ENCODE measurements at places on chromosomes 3 and 15. TPM values are rescaled to one million over a fixed set of nuclear protein-coding genes. Genes with fewer than 3 reads are reported as not detected.

DNA sequence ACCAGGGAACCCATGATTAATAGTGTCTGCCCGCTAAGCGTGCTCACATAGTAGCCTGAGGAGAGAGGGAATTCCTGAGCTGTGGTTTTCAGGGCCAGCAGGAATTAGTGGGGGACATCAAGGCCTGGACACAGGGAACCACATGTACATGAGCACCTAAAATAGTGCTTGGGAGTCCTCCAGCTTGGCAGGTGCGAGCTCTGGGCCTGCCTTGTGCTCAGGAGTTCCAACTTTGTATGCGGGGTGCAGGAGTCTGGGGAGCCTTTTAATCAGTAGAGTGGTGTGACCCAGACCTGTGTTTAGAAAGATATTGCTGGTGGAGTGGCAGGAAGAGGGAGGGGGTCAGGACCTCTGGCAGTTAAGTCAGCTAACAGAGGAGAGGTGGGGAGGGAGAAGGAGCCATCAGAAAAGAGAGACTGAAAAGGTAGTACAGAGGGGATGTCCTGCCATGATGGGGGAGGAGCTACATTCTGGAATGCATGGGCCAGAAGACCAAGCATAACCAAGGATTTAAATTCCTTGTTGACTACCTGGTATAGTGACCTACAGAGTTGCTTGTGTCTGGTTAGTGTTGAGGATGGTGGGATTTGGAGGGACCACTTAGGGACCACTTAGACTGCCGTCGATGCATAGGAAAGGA lies 1.9 kb downstream of the DAG1 start:
- no peaks in the 10 kb centered on the region for H3K27me3 ChIP-seq
- H3K36me3 ChIP-seq: peaks cover under 1% of the 10 kb centered on the region
- no peak for DNase-seq
- H3K4me1 ChIP-seq: peaks cover 27% of the 10 kb centered on the region
- peak overlapping the region; percentile 99 for H3K27ac ChIP-seq

GRCh38 chr3:195384952-195385351 lies 57.9 kb downstream of the ACAP2 start:
- peaks cover 5% of the 10 kb centered on the region for H3K36me3 ChIP-seq
- peaks cover 4% of the 10 kb centered on the region for H3K4me1 ChIP-seq
- no peak overlapping the region for H3K27ac ChIP-seq
- no peak for DNase-seq
- no peak overlapping the region for H3K4me3 ChIP-seq

GRCh38 chr3:88312256-88312655 lies 162.5 kb downstream of the C3orf38 start:
- H3K4me3 ChIP-seq: no peak overlapping the region
- H3K27ac ChIP-seq: no peak overlapping the region
- H3K27me3 ChIP-seq: no peaks in the 10 kb centered on the region

DNA sequence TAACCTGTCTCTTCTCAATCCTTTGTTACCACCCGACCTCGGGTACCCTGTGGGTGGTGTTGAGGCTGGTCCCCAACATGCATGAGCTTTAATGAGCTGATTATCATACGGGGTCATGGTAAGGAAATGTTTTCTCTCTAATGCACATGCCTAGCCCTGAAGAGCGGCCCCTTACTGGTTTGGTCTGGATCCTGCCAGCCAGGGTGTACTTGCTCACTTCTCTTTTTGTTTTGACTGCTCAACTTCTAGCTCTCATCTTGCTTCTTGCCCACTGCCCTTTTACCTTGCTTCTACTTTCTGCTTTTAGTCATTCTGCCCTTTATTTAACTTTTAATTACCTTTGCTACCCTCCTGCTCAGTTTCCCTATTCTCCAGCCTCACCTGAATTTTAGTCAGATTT lies 44.3 kb upstream of the ACAD9 start:
- H3K27me3 ChIP-seq: no peaks in the 10 kb centered on the region
- no peak overlapping the region for H3K27ac ChIP-seq
- no peak overlapping the region for H3K4me3 ChIP-seq
- DNase-seq: no peak
- no peaks in the 10 kb centered on the region for H3K36me3 ChIP-seq
- no peaks in the 10 kb centered on the region for H3K4me1 ChIP-seq

- peaks cover 14% of the 10 kb centered on the region for H3K36me3 ChIP-seq
- H3K27me3 ChIP-seq: no peaks in the 10 kb centered on the region
- no peak for DNase-seq
- no peak overlapping the region for H3K27ac ChIP-seq
- no peaks in the 10 kb centered on the region for H3K4me1 ChIP-seq
- no peak overlapping the region for H3K4me3 ChIP-seq
These were observed 80.7 kb downstream of the NR1I2 start for GRCh38 chr3:119862616-119863015.

- no peak for DNase-seq
- no peaks in the 10 kb centered on the region for H3K27me3 ChIP-seq
- H3K4me3 ChIP-seq: no peak overlapping the region
These were observed 94.6 kb downstream of the CYP19A1 start for GRCh38 chr15:51243774-51244173.

- no peaks in the 10 kb centered on the region for H3K36me3 ChIP-seq
- H3K27ac ChIP-seq: no peak overlapping the region
- peaks cover 43% of the 10 kb centered on the region for H3K4me1 ChIP-seq
- no peak overlapping the region for H3K4me3 ChIP-seq
- DNase-seq: no peak
- no peaks in the 10 kb centered on the region for H3K27me3 ChIP-seq
These were observed 28.4 kb downstream of the KAT2B start for GRCh38 chr3:20068512-20069177.

DNA sequence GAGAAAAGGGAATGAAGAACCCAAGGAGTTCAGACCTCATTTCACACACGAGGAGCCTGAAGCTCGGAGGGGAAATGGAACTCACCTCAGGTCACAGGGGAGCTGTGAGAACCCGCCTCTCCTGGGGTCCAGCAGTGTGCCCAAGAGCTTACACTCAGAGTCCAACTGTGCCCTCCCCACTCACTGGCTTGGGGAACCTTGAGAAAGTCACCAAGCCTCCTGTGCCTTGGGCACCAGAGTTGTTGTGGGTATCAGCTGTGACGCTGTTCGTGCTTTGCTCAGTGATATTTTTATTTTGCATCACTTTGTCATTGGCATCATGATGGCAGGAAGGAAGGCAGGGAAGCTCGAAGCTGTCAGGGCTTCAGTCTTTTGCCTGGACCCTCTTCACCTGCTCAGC lies 83.4 kb downstream of the TLE3 start:
- no peaks in the 10 kb centered on the region for H3K4me1 ChIP-seq
- H3K27me3 ChIP-seq: no peaks in the 10 kb centered on the region

DNA sequence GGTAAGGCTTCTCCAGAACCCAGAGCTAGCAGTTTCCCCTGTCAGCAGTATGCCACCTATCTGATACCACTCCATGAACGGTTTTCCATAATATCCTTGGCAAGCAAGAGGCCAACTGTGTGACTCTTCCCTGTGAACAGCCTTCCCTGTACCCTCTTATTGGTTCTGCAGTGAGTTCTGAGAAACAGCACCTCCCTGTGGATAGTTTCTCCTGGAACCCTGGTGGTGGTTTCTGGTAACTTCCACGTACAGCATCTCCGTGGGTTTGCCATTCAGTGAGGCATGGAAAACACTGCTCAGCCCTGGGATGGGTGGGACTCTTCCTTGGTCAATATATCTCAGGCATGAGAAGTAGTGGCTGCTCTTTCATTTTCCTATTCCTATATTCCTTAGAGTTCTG lies 19.4 kb upstream of the SERPINI2 start:
- DNase-seq: no peak
- H3K4me3 ChIP-seq: no peak overlapping the region
- no peaks in the 10 kb centered on the region for H3K36me3 ChIP-seq
- no peaks in the 10 kb centered on the region for H3K27me3 ChIP-seq
- no peak overlapping the region for H3K27ac ChIP-seq

DNA sequence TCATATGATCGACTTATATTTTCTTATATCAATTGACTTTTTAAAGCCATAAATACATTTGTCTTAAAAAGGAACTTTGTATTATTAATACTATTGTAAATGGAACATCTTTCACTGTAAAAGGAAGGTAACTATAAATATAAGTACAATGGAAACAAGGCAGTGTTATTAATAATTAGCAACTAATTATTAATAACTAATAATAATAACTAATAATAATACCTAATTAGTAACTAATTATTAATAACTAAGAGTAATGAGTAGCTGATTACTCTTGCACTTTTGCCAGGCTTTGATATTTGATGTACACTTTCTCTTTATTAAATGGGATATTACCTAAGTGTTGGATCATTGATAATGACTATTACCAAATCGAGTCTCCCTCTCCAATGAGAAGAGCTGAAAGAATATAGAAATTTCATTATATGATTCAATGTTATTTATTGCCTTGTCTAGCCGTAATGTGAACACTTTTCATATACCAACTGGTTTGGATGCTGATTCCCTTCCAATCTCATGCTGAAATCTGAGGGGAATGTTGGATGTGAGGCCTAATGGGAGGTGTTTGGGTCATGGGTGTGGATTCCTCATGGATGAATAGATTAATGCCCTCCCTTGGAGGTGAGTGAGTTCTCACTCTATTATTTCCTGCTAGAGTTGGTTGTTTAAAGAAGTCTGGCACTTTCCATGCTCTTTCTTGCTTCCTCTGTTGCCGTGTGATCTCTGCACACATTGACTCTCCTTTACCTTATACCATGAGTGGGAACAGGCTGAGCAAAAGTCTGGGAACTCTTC lies 202.1 kb upstream of the ZBTB20 start:
- H3K4me3 ChIP-seq: no peak overlapping the region
- no peak overlapping the region for H3K27ac ChIP-seq
- peaks cover 22% of the 10 kb centered on the region for H3K4me1 ChIP-seq

DNA sequence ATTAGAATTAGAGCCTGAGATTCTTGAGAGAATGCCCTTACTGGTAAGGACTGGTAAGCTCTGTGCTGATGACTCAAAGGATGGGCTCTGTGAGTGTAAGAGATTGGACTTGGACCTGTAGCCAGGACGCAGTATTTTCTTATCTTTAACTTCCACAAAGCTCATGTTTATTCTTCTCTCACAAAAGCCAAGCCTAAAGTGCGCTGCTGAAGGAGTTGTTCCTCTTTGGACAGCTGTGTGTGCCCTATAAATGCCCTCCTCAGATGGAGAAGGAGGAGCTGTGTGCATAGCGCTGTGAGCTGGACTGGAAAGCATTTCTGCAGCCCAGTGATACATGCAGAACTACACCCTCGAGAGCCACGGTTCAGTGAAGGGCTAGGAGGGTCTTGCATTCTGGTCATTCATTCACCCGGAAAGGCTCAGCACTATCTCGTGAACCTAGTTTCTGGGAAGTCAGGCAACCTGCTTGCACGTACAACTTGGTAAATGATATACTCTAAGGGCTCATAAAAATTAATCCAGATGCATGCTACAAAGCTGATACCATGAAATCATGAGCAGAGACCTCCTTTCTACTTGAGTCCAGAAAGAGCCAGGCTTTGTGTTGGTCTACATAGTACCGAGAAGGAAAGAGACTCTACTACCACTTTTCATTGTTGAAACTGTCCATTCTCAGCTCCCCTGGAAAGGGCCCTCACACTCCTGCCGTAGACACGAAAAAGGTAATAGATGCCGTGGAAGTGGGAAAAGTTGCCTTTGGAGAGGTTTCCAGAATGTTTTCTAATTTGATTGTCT lies 103.0 kb upstream of the TBL1XR1 start:
- H3K27me3 ChIP-seq: no peaks in the 10 kb centered on the region
- DNase-seq: no peak
- H3K27ac ChIP-seq: peak overlapping the region; percentile 57
- peaks cover 7% of the 10 kb centered on the region for H3K4me1 ChIP-seq
- no peak overlapping the region for H3K4me3 ChIP-seq

- no peak for DNase-seq
- H3K4me1 ChIP-seq: peaks cover 26% of the 10 kb centered on the region
- H3K27ac ChIP-seq: no peak overlapping the region
- H3K36me3 ChIP-seq: no peaks in the 10 kb centered on the region
- H3K27me3 ChIP-seq: no peaks in the 10 kb centered on the region
These were observed 8.0 kb downstream of the TMEM212 start for GRCh38 chr3:171850960-171851659.

DNA sequence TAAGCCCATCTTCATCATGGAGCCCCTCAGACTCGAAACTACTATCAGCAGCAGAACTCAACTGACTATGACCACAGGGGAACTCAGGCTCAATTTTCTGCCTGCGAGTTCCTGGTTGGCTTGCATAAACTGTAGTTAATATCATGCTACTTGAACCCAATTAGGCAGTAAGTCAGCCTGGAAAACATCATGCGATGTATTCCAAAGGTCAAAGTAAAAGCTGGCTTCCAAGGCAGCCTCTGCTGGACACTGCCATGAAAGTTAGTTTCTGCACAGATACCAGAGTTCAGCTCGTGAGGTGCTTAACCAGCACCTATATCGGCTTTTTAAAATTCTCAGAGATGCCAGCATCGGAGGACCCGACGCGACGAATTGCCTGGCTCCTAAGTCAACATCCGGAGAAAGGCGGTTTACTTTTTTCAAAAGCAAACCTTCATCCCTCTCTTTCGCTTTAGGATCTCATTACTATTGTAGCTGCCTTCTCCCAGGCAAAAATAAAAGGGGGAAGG lies 3.8 kb downstream of the ANP32A start:
- H3K27ac ChIP-seq: peak overlapping the region; percentile 96
- no peak for DNase-seq
- H3K4me1 ChIP-seq: peaks cover 49% of the 10 kb centered on the region
- peak overlapping the region; percentile 98 for H3K4me3 ChIP-seq
- H3K27me3 ChIP-seq: no peaks in the 10 kb centered on the region
- no peaks in the 10 kb centered on the region for H3K36me3 ChIP-seq

DNA sequence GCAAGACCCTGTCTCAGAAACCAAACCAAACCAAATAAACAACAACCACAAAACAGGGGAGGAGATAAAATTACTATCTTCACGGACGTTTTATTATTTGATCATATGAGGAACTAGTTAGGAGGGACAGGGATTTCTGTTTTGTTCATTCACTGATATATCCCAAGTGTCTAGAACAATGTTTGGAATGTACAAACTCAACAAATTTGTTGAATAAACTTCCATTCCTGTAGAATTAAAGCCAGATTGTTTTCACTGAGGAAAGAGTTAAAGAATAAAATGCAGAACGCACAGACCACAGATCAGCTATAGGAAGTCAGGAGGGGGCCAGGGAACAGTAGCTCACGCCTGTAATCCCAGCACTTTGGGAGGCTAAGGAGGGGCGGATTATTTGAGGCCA lies 6.5 kb upstream of the STRC start:
- no peaks in the 10 kb centered on the region for H3K4me1 ChIP-seq
- no peaks in the 10 kb centered on the region for H3K36me3 ChIP-seq
- no peak overlapping the region for H3K4me3 ChIP-seq
- no peak for DNase-seq
- no peak overlapping the region for H3K27ac ChIP-seq

DNA sequence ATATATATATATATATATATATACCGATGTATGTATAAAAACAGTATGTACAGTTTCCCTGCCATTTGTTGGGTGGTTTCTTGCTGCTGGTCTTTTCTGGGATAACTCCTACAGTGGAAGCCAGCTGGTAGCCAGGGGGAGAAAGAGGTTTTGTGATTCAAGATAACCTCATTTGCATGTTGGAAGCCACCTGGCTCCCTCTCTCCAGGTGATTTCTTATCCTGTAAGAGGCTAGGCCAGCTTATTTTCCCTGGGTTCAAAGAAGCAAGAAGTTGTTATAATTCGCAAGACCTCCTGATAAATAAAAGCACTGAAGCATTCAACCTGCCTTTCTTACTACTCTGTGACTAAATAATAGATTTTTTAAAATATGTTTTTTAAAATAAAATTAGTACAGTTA lies 443.3 kb downstream of the VGLL3 start:
- no peaks in the 10 kb centered on the region for H3K4me1 ChIP-seq
- no peak for DNase-seq
- H3K4me3 ChIP-seq: no peak overlapping the region
- no peaks in the 10 kb centered on the region for H3K27me3 ChIP-seq
- H3K36me3 ChIP-seq: no peaks in the 10 kb centered on the region
- no peak overlapping the region for H3K27ac ChIP-seq

CCR3 gene
- not detected for total RNA-seq

ARL14 gene
- total RNA-seq: not detected

TTLL3 gene
- 77.0 TPM for total RNA-seq
